ENCODE measurements at places on chromosomes 12 and 14.
A peak's percentile ranks its signal among the peaks of the same experiment; 100 is the strongest.

DNA sequence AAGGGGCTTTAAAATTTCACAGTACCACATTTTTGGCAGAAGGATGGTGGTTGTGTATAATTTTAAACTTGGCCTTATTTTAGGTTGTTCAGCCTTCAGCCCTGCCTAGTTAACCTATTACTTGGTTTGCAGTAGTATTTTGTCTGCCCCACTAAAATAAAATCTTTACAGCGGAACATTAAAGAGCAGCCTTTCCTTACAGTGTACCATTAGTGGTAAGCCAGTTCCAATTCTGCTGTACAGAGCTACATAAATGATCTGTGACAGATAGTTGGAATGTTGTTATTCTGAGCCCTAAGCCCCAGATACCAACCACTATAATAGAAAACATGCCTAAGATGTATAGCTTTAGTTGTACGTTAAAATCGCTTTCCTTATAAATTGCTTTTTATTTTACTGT lies 56.2 kb downstream of the SLC38A6 start:
- no peaks in the 10 kb centered on the region for H3K27me3 ChIP-seq
- no peaks in the 10 kb centered on the region for H3K4me1 ChIP-seq
- H3K27ac ChIP-seq = no peak overlapping the region
- H3K36me3 ChIP-seq = no peaks in the 10 kb centered on the region

GRCh38 chr14:65499138-65499537 lies 86.6 kb downstream of the FUT8 start:
- no peak overlapping the region for H3K4me3 ChIP-seq
- no peak for DNase-seq
- no peaks in the 10 kb centered on the region for H3K27me3 ChIP-seq
- H3K36me3 ChIP-seq = no peaks in the 10 kb centered on the region
- H3K27ac ChIP-seq = no peak overlapping the region

- H3K36me3 ChIP-seq = no peaks in the 10 kb centered on the region
- no peak overlapping the region for H3K27ac ChIP-seq
- no peaks in the 10 kb centered on the region for H3K27me3 ChIP-seq
- H3K4me3 ChIP-seq = no peak overlapping the region
- no peak for DNase-seq
These were observed 278.5 kb downstream of the ADAMTS20 start for GRCh38 chr12:43273467-43273866.

DNA sequence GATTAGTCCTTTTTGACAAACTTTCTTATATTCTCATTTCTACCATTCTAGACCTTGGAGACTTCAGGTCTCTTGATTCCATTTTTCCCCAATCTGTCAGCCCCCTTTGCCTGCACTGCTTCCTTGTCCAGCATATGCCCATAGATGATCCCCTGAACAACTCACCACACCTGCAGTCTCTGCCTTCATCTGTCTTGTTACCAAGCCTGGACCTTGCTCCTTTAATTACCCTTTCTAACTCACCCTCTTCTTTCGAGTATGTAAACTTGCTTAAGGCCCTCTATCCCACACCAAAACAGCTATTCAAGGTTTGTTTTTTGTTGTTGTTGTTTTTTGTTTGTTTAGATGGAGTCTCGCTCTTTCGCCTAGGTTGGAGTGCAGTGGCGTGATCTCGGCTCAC lies 9.6 kb downstream of the COX14 start:
- H3K4me3 ChIP-seq = no peak overlapping the region
- no peak overlapping the region for H3K27ac ChIP-seq
- no peaks in the 10 kb centered on the region for H3K27me3 ChIP-seq
- peaks cover 53% of the 10 kb centered on the region for H3K36me3 ChIP-seq
- DNase-seq = no peak

DNA sequence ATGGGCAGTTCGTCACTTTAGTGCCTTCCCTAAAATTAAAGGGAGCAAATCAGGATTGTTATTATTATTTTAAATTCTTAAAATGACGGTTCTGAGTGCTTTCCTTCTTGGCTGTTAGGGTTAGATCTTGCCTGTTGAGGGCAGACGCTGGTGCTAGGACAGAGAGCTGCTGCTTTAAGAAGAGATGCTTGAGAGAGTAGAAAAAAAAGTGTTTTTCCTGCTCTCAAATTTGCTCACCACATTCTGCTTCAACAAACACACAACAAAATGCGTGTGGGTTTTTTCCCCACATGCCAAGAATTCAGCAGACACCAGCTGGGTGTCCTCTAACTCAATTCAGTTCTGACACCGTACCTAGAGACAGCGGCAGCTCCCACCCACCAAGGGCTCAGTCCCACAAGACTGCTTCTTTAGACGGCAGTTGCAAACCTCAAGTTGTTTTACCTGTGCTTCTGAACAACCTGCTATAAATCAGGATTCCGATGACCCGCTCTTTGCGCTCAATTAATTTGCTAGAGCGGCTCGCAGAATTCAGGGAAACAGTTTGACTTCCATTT lies 75.8 kb upstream of the RIN3 start:
- H3K27me3 ChIP-seq = no peaks in the 10 kb centered on the region
- no peak overlapping the region for H3K4me3 ChIP-seq
- H3K36me3 ChIP-seq = no peaks in the 10 kb centered on the region
- DNase-seq = no peak
- no peak overlapping the region for H3K27ac ChIP-seq

DNA sequence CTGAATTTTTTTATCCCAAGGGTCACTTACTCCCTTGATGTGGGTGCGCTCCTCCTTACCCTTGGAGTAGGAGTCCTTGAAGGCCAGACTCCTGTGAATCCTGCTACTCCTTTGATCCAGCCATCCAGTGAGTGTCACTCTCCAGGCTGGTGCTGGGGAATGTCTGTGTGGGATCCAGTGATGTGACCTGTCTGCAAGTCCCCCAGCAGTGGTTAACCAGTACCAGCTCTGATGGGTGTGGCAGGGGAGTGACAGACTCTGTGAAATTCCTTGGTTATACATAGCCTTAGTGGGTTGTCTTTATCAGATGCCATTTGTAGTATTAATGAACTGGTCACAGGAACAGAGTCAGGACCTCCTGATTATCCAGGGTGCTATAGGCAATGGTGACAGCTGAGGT lies 409.5 kb upstream of the LMO3 start:
- DNase-seq = no peak
- no peaks in the 10 kb centered on the region for H3K36me3 ChIP-seq
- H3K4me3 ChIP-seq = no peak overlapping the region
- H3K4me1 ChIP-seq = no peaks in the 10 kb centered on the region
- no peak overlapping the region for H3K27ac ChIP-seq

- no peak overlapping the region for H3K27ac ChIP-seq
- H3K4me3 ChIP-seq = no peak overlapping the region
- no peak for DNase-seq
- H3K4me1 ChIP-seq = no peaks in the 10 kb centered on the region
- no peaks in the 10 kb centered on the region for H3K36me3 ChIP-seq
- no peaks in the 10 kb centered on the region for H3K27me3 ChIP-seq
These were observed 63.2 kb downstream of the ZNF664 start for GRCh38 chr12:124036171-124036598.

DNA sequence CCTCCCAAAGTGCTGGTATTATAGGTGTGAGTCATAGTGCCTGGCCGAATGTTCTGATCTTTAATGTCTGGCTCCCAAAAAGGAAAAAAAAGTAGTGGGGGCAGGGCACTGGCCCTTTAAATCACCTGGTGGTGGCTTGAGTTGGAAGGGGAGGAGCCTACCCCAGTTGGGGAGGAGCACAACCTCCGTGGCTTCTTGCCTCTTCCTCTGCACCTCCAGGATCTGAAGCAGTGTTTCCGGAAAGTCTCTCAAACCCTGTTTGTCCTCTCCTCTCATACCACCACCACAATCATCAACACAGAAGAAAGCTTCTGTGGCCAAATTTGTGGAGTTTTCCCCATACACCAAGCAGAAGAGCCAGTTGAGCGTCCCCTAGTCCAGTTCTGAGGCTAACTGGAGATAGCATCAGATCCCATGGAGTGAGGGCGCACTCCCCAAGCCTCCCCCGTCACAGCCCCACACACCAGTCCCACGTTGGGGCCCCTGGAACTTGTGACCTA lies 24.3 kb upstream of the RCOR1 start:
- peak overlapping the region; percentile 42 for H3K4me3 ChIP-seq
- H3K27me3 ChIP-seq = no peaks in the 10 kb centered on the region
- no peak overlapping the region for H3K27ac ChIP-seq
- no peak for DNase-seq

GRCh38 chr12:21527451-21528180 lies 1.5 kb downstream of the SPX start:
- H3K4me3 ChIP-seq = peak overlapping the region; percentile 27
- H3K4me1 ChIP-seq = peaks cover 12% of the 10 kb centered on the region
- no peaks in the 10 kb centered on the region for H3K36me3 ChIP-seq
- H3K27ac ChIP-seq = no peak overlapping the region

- no peak overlapping the region for H3K27ac ChIP-seq
- DNase-seq = no peak
- no peaks in the 10 kb centered on the region for H3K36me3 ChIP-seq
- no peaks in the 10 kb centered on the region for H3K4me1 ChIP-seq
- H3K4me3 ChIP-seq = no peak overlapping the region
These were observed 926.6 kb upstream of the TMEM132C start for GRCh38 chr12:127340381-127340780.

GRCh38 chr14:90781344-90781761 lies 34.9 kb downstream of the TTC7B start:
- no peaks in the 10 kb centered on the region for H3K4me1 ChIP-seq
- H3K36me3 ChIP-seq = no peaks in the 10 kb centered on the region
- H3K4me3 ChIP-seq = no peak overlapping the region
- DNase-seq = no peak
- H3K27me3 ChIP-seq = no peaks in the 10 kb centered on the region

DNA sequence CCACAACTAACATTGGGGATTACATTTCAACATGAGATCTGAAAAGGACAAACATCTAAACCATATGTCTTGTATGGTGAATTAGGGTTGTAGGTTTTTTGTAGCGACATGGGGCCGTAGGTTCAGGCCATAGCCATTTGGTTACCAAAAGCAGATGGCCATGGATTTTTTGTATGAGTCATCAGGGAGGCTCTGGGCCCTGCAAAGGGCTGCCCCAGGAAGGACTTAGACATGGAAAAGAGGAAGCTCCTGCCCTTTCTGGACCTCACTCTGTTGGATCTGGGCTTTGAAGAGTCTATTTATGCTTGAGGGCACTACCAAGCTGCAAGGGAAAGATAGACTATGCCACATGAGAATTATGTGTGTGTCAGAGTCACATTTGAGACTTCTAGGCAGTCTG lies 89.3 kb upstream of the DHRS4 start:
- H3K4me1 ChIP-seq = no peaks in the 10 kb centered on the region
- no peak for DNase-seq
- H3K4me3 ChIP-seq = no peak overlapping the region

DNA sequence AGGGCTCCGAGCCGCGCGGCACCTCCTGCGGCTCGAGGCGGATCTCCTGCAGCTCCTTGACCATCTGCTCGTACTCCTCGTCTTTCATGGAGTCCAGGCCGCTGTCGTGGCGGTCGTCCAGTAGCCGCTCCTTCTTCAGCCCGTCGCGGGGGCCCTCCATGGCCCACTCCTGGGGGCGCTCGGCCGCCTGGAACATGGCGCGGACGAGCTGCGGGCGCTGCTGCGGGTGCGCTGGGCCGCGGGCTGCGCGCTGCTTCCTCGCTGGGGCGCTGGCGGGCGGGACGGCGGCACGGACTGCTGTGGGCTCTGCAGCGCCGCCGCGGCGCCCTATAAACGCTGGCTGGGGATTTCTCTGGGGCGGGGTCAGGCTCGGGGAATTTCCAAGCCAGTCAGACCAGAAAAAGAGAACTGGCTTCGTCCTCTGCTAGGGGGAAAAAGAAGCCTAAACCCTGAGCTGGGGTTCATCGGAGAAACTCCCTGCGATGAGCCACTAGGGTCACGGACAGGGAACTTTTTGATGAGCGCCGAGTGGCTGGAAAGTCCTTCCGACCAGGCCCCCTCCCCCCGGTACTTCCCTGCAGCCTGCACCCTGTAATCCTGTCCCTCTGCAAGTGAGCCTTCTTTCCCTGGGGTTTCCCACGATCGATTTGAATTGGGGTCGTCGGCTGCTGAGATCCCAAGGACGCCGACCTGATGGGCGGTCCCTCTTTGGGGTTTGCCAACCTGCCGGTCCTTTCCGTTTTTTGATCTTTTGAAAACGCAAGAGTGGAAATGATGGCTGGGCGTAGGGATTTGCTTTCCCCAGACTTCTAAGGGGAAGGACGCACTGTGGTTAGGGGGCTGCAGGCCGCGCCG lies at the start of gene NFKBIA:
Gene NFKBIA (minus strand): TSS at position 301 of the 855 bp plus-strand sequence. CDS start 105 bp downstream, at position 196.
- peaks cover 31% of the 10 kb centered on the region for H3K36me3 ChIP-seq
- H3K4me3 ChIP-seq = peak within 1 kb of the TSS; percentile 98
- peak within 1 kb of the TSS; percentile 100 for H3K27ac ChIP-seq
- H3K27me3 ChIP-seq = no peaks in the 10 kb centered on the region
- H3K4me1 ChIP-seq = peaks cover 60% of the 10 kb centered on the region

DNA sequence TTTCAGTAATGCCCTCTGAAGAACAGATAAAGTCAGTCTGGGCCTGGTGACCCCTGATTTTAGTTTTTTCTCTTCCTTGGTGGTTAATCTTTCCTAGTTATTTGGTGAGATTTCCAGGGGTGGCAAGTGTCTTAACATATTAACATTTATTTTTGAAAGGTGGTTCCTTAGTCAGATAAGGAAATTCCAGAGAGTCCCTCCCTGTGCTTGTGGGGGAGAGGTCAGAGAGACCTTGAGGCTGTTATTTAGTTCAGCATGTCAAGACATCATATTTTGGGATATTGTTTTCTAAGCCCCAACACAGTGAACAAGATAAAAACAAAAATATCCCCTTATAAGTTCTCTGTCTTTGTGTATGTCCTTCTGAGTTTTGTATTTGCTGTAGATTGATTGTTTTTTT lies 9.5 kb upstream of the LUM start:
- no peaks in the 10 kb centered on the region for H3K27me3 ChIP-seq
- H3K4me1 ChIP-seq = no peaks in the 10 kb centered on the region
- DNase-seq = no peak
- H3K36me3 ChIP-seq = no peaks in the 10 kb centered on the region

- no peaks in the 10 kb centered on the region for H3K27me3 ChIP-seq
- H3K4me3 ChIP-seq = no peak overlapping the region
- no peaks in the 10 kb centered on the region for H3K36me3 ChIP-seq
- no peak for DNase-seq
- H3K27ac ChIP-seq = no peak overlapping the region
These were observed 10.2 kb downstream of the KRT82 start for GRCh38 chr12:52395761-52396434.

DNA sequence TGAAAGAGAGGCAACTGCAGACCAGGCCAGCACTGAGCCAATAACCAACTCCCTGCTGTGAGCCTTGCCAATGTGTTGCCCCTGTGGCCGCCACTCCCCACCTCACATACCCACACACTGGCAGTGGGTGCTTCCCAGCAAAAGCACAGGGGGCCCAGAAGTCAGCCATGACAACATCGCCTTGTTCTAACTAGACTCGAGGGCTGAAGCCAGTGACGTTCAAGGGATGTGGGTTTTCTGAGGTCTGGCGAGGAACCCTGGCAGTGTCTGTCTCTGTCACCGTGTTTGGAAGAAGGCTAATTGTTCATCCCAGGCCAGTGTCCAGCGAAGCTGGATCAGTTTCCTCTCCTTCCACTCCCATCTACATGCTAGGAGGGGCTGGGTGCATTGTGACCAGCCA lies 311.8 kb upstream of the AMIGO2 start:
- no peaks in the 10 kb centered on the region for H3K36me3 ChIP-seq
- H3K27me3 ChIP-seq = no peaks in the 10 kb centered on the region
- peaks cover 60% of the 10 kb centered on the region for H3K4me1 ChIP-seq
- peak overlapping the region; percentile 54 for H3K27ac ChIP-seq

GRCh38 chr14:56102941-56103340 lies 15.3 kb upstream of the PELI2 start:
- DNase-seq = no peak
- H3K4me3 ChIP-seq = no peak overlapping the region
- no peaks in the 10 kb centered on the region for H3K27me3 ChIP-seq
- no peaks in the 10 kb centered on the region for H3K4me1 ChIP-seq

- H3K4me1 ChIP-seq = no peaks in the 10 kb centered on the region
- DNase-seq = no peak
- no peaks in the 10 kb centered on the region for H3K36me3 ChIP-seq
- no peak overlapping the region for H3K4me3 ChIP-seq
- H3K27ac ChIP-seq = no peak overlapping the region
These were observed 21.0 kb upstream of the RNASE2 start for GRCh38 chr14:20934148-20934762.

All from CD4-positive, alpha-beta memory T cell (primary cell).